ENCODE measurements at places on chromosomes 4 and X.

GRCh38 chr4:100268789-100269188 is 78.5 kb upstream of the DDIT4L start:
- DNase-seq = no peak

DNA sequence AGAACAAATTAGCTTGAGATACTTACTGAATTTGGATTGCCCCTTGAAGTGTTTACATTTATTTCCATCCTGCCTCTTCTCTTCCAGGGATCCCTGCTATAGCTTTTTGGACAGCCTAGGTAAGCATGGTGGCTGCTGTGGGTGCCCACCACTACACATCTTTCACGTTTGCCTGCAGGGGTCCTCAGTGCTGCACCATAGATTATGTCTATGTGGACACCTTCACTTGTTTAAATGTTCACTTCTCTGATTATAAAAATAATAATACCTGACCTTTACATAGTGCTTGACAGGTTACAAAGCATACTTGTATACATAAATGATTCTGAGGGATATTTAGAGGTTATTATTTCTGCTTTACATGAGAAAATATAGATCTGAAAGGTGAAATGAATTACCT is 67.9 kb upstream of the SLC4A4 start:
- DNase-seq = no peak

- DNase-seq = no peak
These were observed 129.5 kb upstream of the GPC4 start for GRCh38 chrX:133544778-133545177.

DNA sequence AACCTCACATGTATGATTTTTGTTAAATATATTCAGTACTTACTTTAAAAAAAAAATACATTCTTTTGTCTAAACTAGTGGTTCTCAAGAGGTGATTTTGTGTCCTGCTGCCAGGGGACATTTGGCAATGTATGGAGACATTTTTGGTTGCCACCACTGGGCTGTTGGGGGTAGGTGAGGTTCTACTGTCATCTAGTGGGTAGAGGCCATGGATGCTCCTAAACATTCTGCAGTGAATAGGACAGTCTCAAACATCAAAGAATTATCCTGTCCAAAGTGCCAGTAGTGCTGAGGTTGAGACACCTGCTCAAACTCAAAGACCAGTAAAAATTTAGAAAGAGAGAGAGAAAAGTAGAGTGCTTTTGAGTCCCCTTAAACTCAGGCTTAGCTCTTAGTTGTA is 32.9 kb upstream of the PGM2 start:
- DNase-seq = no peak

- no peak for DNase-seq
These were observed 71.2 kb downstream of the TACR3 start for GRCh38 chr4:103648541-103648940.

GRCh38 chr4:15749001-15749400 is 29.1 kb upstream of the CD38 start:
- no peak for DNase-seq
